ENCODE measurements at places on chromosomes 3 and 15.
A peak's percentile ranks its signal among the peaks of the same experiment; 100 is the strongest.

GRCh38 chr3:79968418-79968817 is 200.6 kb upstream of the ROBO1 start:
- no peak for DNase-seq

DNA sequence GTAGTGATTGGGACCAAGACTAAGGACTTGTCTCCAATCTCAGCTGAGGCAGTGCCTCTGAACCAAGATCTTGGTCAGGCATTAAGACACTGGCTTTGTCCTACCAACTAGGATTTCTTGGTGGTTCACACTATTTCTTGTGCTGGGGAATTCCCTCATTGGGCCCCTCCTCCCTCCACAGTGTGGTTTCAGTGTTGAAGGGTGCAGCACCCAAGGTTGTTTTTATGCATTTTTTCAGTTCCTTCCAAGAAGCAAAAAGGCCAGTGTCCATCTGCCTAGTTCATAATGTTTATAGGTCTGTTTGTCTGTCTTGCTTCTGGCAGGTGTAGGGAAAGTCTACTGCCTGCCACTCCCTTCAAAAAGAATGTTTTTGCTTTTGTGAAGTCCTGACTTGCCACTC is 10.6 kb upstream of the ITPKA start:
- no peak for DNase-seq

DNA sequence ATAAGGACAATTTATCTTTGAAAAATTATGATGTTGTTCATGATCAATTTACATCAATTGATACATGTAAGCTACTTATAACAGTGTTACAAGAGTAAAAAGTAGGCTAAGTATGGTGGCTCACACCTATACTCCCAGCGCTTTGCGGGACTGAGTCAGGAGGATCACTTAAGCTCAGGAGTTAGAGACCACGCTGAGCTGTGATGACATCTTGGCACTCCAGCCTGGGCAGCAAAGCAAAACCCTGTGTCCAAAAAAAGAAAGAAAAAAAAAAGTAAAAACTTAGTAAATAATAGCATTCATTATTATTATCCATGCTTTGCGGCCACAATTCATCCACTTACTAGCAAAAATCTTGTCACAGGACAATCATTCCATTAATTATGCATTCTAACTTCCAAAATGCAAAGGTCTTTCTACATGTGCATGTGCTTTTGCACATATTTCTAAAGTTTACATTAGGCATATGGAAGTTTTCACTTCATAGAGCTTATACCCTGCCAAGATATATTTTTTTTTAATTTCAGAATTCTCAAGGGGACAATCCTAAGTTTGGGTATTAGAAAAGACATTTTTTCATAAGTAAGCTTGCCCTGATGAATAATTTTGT is 243.3 kb upstream of the RARB start:
- no peak for DNase-seq

GRCh38 chr15:92934716-92935115 is 34.6 kb downstream of the CHD2 start:
- no peak for DNase-seq

- peak; percentile 85 for DNase-seq
Measured at GRCh38 chr15:67150023-67150860, 84.8 kb downstream of the SMAD3 start.

DNA sequence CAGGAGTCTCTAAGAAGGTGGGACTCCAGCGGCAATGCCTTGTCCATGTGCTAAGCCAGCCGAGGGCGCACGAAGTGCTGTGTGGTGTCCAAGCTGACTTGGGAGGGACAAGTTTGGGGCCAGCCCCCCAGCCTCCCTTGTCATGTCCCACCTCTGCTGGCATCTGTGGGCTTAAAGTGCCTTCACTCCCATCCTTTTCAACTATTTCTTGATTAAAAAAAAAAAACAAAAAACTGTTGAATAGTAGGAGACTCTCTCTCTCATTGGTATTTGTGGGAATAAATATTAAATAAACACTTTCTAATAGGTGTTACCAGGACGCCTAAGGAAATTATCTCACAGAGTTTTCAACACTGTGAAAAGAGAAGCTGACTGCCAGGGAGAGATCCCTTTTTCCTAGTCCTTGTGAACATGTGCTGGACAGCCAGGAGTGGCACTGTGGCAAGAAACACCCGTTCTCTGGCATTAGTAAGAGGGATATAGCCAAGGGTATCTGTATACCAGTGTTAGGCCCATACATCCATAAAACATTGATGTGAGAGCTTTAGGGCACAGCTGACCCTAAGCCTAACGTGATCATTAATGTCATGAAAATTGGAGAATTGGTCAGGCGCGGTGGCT is 158.0 kb downstream of the IGF1R start:
- DNase-seq, result no peak

DNA sequence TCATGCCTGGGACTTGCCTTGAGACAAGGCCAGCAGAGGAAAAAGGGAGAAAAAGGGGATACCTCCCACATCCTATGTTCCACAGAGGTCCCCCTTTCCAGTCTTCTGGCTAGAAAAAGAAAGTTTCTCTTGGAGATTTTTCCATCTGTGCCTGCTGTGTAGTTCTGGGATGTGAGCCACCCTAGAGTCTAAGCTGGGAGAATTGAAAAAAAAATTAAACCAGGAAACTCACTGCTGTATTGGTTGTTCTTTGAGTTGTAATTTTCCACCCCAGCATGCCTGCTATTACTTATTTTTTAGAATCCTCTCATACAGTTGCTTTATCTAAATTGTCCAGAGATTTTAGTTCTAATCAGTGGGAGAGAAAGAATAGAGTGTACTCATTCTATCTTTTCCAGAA is 68.4 kb downstream of the SV2B start:
- DNase-seq, result no peak

GRCh38 chr3:113658107-113658506 is 38.3 kb downstream of the USF3 start:
- no peak for DNase-seq

DNA sequence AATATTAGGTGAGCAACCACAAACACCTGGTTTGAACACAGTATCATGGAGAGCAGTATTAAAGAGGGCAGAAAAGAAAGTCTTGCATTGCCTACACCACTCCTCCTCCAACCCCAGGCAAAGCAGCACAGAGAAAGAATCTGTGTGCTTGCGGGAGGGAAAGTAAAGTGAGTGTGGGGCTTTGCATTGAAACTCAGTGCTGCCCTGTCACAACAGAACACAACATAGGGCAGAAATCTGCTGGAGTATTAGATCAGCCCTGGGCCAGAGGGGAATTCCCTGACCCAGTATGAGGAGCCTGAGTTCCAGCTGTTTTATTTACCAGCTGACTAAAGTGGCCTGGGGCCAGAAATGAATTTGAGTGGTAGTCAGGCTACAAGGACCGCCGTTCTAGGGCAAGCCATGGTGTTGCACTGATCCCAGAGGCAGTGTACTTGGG is 75.5 kb downstream of the SPATA16 start:
- no peak for DNase-seq

DNA sequence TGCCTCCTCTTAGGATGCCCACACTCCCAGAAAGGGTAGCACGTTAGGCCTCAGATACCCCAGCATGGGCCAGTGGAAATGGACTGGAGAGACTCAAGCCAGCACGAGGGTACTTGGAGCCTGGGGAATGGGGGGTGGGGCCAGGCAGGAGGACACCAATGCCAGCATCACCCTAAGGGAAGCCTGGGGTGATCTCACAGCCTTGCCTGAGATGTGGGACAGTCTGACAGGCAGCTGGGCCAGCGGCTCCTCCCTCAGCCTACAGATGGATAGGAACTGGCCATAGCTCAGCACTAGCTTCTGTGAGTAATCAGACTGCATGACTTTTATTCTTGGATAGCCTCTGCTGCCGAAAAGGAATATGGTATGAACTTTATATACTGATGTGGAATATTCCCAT is 59.6 kb upstream of the MRPS22 start:
- DNase-seq, result peak; percentile 12

- DNase-seq, result peak; percentile 88
Measured at GRCh38 chr15:69557020-69557706, 104.5 kb downstream of the RPLP1 start.

- DNase-seq, result no peak
Measured at GRCh38 chr15:39393575-39394335, 187.1 kb upstream of the THBS1 start.

DNA sequence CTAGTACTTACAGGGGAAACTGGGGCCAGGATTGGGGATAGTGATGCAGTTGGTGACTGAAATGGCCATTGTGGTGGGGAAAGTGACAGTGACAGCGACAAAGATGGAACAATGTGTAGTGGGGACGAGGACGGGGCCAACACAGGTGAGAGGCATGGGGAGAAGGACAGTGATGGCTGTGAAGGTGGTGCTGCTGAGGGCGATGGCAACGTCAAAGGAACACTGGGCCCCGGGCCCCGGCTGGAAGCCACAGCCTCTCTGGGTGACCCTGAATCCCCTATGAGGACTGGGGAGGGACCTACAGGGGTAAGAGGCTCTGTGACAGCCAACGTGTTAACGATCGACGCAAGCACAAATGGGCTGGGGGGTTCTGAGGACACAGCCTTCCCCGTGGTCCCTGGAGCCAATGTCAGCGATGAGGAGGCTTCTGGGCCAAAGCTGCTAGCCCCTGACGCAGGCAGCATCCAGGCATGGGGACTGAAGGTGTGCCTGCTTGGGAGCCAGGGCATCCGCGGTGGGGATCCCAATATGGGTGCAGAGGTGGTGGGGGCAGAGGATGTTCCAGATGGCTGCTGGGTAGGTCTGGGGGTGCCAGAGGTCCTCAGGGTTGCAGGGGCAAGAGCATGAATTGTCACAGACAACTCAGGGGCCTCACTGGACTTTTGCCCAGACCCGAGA is 25.2 kb upstream of the GOLGA6C start:
- DNase-seq, result no peak

DNA sequence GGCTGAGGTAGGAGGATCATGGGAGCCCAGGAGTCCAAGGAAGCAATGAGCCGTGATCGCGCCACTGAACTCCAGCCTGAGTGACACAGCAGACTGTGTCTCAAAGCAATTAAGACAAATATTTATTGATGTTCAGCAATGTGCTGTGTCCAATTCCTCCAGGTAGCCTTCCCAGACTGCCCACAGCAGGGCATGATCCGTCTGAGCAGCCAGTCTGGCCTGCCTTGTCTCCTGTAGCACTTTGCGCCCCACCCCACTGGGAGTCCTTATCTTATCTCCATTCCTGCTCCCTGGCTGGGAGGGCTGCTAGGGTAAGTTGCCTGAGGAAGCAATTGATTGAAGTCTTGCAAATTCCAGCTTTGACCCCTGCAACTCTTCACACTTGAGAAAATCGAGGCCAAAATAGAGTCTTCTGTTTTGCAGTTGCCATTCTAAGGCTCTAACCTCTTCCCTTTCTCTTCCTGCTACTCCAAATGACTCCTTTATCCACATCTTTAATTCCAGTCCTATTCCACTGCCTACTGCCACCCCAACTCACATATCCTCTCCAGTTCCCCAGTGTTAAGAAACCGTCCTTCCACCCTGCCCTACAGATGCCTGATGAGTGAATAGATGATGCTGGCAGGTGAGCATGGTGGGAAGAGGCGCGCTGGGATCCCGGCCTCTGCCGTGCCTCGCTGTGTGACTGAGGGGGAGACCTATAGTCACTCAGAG is 26.9 kb upstream of the LCTL start:
- no peak for DNase-seq

GRCh38 chr3:66031102-66031698 is 7.5 kb downstream of the MAGI1 start:
- DNase-seq, result no peak

- no peak for DNase-seq
Measured at GRCh38 chr3:18445401-18446148, 20.4 kb upstream of the SATB1 start.

- no peak for DNase-seq
Measured at GRCh38 chr3:109772520-109772919, 435.2 kb upstream of the DPPA4 start.

GRCh38 chr15:80645494-80646065 is 49.5 kb upstream of the ABHD17C start:
- DNase-seq, result no peak

DNA sequence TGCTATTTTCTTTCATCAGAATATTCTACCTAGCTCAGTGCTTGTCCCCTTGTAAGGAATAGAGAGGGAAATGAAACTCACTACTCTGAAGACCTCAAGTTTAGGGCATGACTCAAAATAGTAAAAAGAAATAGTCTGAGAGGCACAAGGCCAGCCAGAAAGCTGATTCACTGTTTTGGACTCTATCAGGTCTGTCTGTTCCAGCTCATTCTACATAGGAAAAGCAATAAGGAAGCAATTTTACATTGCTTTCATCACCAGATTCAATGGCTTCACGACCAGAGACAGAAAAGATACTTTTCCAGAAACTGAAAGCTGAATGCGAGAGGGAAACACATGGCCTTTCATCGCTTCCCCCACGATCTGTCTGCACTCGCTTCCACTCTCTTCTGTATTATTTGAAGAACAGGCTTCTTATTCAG is 276.0 kb downstream of the GBE1 start:
- peak; percentile 25 for DNase-seq

DNA sequence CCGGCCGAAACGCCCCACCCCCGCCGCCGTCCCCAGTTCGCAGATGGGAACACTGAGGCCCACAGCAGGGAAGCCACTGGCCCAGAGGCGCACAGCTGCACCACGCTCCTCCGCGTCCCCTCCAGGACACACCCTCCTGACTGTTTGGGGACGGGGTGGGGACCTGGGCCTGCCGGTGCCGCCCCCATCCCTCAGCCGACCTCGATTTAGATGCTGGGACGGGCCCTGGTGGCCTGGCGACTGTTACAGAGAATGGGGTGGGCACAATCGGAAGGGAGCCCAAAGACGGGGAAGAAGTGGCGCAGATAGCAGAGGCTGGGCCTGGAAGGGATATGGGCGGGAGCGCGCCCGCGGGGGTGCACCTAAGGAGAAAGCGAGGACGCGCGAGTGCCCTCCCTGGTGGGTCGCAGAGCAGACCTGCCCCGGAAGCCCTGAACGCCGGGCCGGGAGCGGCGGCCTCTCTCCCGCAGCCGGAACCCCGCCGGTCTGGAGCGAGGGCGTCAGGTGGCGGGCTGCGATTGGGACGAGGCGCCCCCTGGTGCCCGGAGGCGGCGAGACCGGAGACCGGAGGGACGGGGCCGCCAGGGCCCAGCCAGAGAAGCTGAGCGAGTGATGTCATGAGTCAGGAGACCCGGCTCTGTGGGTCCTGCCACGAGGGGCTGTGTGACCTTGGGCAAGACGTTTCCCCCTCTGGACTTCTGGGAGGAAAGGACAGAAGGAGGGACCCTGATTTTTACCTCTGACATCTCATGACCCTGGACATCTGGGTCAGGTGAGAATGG is 78.4 kb downstream of the IQSEC1 start:
- peak; percentile 85 for DNase-seq

DNA sequence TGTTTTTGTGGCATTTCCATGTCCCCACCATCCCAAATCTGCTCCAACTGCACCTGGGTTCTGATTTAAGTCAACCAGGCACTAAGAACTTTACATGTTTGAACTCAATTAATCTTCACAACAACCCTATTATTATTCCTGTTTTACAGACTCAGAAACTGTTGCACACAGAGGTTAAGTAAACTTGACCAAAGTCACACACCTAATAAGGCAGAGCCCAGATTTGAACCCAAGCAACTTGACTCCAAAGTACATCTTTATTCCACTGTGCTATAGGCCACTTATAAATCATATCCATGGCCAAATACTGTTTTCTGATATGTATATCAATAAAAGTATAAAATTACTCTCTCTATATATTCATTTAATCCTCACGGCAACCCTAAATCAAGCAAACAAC is 16.4 kb downstream of the TM4SF18 start:
- no peak for DNase-seq

GRCh38 chr3:163543662-163544061 is 1534.6 kb downstream of the SI start:
- no peak for DNase-seq
